PC-9 (cell line): ENCODE measurements at places on chromosomes 5 and 9. TPM values are rescaled to one million over a fixed set of nuclear protein-coding genes. Genes with fewer than 3 reads are reported as not detected.

- DNase-seq = no peak
These were observed 266.3 kb downstream of the SEC61B start for GRCh38 chr9:99488131-99489059.

DNA sequence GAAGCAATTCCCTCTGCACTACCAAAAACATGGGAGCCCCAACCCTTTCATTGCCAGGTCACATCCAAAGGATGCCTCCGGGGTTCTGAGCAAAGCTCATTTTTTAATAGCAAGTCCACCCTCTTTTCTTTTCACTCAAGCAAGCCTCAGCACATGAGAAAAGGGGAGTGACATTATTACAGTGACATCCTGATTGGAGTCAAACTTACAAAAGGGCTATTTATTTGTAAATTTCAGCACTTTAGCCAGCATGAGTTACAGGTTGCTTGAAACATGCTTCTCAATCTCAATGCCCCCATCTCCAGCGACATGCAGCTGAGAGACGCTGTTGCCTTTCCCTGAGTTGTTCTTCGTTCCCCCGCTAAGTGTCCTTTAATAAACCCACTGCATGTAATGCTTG is 238.4 kb upstream of the PANK3 start:
- DNase-seq = no peak

GRCh38 chr5:80917631-80918030 is 42.5 kb upstream of the RASGRF2 start:
- no peak for DNase-seq

GRCh38 chr5:160089531-160089930 is 29.7 kb downstream of the PWWP2A start:
- DNase-seq = no peak

The MINAR2 gene
- not detected in 2 replicates for total RNA-seq
